ENCODE measurements at places on chromosomes 1 and 21. TPM values are rescaled to one million over a fixed set of nuclear protein-coding genes. Genes with fewer than 3 reads are reported as not detected.
A peak's percentile ranks its signal among the peaks of the same experiment; 100 is the strongest.

TRPM2 gene
- total RNA-seq = 7.0 TPM

DNA sequence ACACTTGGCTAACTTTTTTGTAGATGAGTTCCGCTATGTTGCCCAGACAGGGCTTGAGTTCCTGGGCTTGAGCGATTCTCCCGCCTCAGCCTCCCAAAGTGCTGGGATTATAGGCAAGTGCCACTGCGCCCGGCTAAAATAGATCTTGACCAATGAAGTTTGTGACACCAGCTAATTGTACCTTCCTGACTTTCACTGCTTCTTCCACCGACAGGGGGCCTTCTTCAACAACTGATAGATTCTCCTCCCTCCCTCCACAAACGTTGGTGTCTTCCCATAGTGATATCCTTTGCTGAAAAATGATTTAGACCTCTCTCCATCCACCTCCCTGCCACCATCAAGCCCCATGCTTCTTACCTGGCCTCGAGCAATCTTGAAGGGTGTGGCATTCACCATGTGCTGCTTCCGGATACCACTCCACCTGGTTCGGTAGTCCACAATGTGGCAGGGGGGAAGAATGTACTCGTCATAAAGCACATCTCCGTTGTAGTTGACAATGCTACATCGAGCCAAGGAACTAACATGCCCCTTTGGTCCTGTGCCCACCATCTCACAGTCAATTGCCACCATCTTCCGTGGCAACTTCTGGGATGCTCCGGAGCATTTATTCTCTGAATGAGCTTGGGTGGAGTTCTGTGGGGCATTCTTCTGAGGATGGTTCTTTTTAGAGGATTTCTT lies 1.6 kb upstream of the METTL25B start:
- no peaks in the 10 kb centered on the region for H3K27me3 ChIP-seq
- H3K27ac ChIP-seq = no peak overlapping the region
- DNase-seq = no peak
- H3K36me3 ChIP-seq = peaks cover 2% of the 10 kb centered on the region
- H3K4me3 ChIP-seq = no peak overlapping the region

RCSD1 gene
- 17.9 TPM for total RNA-seq

GRCh38 chr1:29453502-29454240 lies 217.3 kb downstream of the PTPRU start:
- no peaks in the 10 kb centered on the region for H3K27me3 ChIP-seq
- DNase-seq = peak; percentile 36
- H3K4me3 ChIP-seq = no peak overlapping the region
- no peak overlapping the region for H3K27ac ChIP-seq
- no peaks in the 10 kb centered on the region for H3K4me1 ChIP-seq

DNA sequence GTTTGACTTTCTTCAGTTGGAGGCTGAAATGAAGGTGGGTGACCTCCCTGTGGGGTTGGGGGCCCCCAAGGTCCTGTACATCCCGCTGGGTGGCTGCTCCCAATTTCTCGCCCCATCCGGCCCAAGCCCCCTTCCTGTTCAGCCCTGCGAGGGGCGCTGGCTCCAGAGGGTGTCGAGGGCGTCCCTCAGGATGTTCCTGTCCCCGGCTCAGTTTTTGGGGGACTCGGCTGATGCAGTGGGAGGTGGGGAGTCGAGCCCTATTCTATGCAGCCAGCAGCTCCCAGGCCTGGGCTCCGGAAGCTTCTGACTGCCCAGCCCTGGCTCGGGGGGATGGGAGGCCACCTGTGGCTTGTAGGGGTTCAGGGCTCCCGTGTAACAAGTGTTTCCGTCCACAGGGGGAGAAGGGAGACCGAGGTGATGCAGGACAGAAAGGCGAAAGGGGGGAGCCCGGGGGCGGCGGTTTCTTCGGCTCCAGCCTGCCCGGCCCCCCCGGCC lies 38.2 kb downstream of the SLC19A1 start:
- DNase-seq = peak; percentile 68
- H3K4me3 ChIP-seq = no peak overlapping the region
- no peaks in the 10 kb centered on the region for H3K27me3 ChIP-seq
- no peaks in the 10 kb centered on the region for H3K36me3 ChIP-seq

TPRG1L gene
- 39.0 TPM for total RNA-seq

DNA sequence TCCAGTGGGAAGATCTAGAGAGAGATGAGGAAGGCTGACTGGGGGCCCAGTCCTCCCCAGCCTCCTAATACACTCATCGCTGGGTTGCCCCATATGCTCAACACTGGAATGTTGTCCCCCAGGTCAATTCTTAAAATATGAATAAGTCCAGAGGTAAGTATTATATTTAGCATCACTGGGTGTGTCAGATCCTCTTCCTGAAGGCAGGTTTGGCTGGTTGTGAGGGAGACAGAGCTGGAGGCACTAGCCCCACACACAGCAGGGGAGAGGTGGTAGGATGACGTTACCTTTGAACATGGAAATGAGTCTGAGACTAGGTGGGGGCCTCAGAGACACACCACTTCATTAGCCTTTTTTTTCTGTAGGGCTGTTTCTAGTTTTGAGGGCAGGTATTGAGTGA lies 42.6 kb downstream of the SLC44A3 start:
- H3K4me1 ChIP-seq = peaks cover 7% of the 10 kb centered on the region
- no peak for DNase-seq
- no peaks in the 10 kb centered on the region for H3K36me3 ChIP-seq
- H3K27ac ChIP-seq = peak overlapping the region; percentile 98
- no peaks in the 10 kb centered on the region for H3K27me3 ChIP-seq

GRCh38 chr1:117594261-117594990 lies 11.4 kb upstream of the TENT5C start:
- no peak overlapping the region for H3K27ac ChIP-seq
- no peaks in the 10 kb centered on the region for H3K4me1 ChIP-seq
- H3K4me3 ChIP-seq = no peak overlapping the region
- no peak for DNase-seq
